Thyroid gland (tissue), 4 donors: ENCODE measurements at places on chromosomes 6 and 20. TPM values are rescaled to one million over a fixed set of nuclear protein-coding genes. Genes with fewer than 3 reads are reported as not detected.

The PSORS1C1 gene
- total RNA-seq = 3.8 TPM

The LY6G6D gene
- not detected for total RNA-seq

The LY6G6F gene
- total RNA-seq = not detected

The SIRPD gene
- total RNA-seq = not detected

The LAMA5 gene
- total RNA-seq = 133 TPM

The ACSS1 gene
- 57.4 TPM for total RNA-seq

The FAM217A gene
- total RNA-seq = not detected

The SAMD3 gene
- not detected for total RNA-seq

The AKAP12 gene
- total RNA-seq = 102 TPM

The MRPS18B gene
- total RNA-seq = 64.5 TPM

The RSPO3 gene
- total RNA-seq = 4.7 TPM

DNA sequence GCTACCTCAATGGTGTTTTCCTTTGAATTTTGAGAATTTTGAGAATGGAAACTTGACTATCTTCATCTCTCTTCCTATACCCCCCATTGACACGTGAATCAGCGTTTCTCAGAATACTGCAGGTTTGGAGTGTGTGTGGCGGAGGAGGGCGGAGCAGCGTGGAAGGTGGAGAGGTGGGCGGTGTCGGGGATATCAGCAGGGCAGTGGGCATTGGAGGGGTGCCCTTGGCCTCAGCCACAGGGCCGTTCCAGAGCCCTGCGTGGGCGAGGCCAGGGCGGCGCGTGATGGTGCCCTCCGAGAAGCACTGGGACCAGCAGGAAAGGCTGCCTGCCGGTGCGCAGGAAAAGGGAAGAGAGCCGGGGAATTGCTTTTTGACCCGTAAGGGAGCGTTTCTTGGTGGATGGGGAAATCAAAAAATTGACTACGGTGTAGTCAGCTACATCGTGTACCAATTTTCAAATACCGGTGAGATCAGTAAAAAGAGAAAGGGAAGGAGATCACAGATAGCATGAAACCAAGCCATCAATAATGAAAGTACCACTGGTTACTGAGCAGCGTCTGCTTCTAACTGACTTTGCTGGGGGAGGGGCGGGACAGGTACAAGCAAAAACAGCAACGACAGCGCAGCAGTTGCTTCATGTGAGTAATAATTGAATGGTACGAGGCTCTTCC lies 82.7 kb upstream of the DUSP22 start:
- no peak overlapping the region for H3K4me3 ChIP-seq
- H3K27ac ChIP-seq = no peak overlapping the region
- no peaks in the 10 kb centered on the region for H3K36me3 ChIP-seq
- H3K4me1 ChIP-seq = no peaks in the 10 kb centered on the region
- DNase-seq = no peak
- H3K27me3 ChIP-seq = no peaks in the 10 kb centered on the region

GRCh38 chr6:113979937-113980336 lies 9.0 kb upstream of the HDAC2 start:
- no peaks in the 10 kb centered on the region for H3K27me3 ChIP-seq
- H3K27ac ChIP-seq = no peak overlapping the region
- H3K4me3 ChIP-seq = no peak overlapping the region
- no peaks in the 10 kb centered on the region for H3K4me1 ChIP-seq
- no peak for DNase-seq
- no peaks in the 10 kb centered on the region for H3K36me3 ChIP-seq

GRCh38 chr6:169999367-169999766 lies 247.9 kb downstream of the ERMARD start:
- no peak for DNase-seq
- no peaks in the 10 kb centered on the region for H3K36me3 ChIP-seq
- no peak overlapping the region for H3K4me3 ChIP-seq
- H3K27ac ChIP-seq = no peak overlapping the region
- H3K27me3 ChIP-seq = no peaks in the 10 kb centered on the region

- no peak for DNase-seq
- peaks cover 17% of the 10 kb centered on the region for H3K4me1 ChIP-seq
- H3K4me3 ChIP-seq = no peak overlapping the region
- H3K36me3 ChIP-seq = no peaks in the 10 kb centered on the region
Observed at GRCh38 chr6:6972456-6972855, 135.3 kb upstream of the RREB1 start.

DNA sequence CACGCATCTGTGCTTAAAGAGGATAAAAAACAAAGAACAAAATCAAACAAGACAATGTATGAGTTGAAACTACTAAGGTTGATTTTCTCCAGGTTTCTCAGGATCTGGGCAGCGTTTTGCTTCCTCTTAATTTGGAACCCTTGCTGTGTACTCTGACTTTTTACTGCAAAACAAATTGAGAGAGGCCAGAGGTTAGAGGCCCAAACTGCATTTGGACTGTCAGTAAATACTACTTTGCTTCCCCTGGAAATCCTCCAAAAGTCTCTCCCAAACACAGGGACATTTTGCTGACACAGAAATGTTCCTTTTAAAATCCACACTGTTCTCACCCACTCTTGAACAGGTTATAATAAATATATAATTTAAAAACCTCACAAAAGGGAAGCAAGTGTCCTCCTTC lies 1.1 kb downstream of the ARG1 start:
- no peak overlapping the region for H3K27ac ChIP-seq
- no peak for DNase-seq
- H3K36me3 ChIP-seq = no peaks in the 10 kb centered on the region
- no peak overlapping the region for H3K4me3 ChIP-seq
- no peaks in the 10 kb centered on the region for H3K4me1 ChIP-seq

DNA sequence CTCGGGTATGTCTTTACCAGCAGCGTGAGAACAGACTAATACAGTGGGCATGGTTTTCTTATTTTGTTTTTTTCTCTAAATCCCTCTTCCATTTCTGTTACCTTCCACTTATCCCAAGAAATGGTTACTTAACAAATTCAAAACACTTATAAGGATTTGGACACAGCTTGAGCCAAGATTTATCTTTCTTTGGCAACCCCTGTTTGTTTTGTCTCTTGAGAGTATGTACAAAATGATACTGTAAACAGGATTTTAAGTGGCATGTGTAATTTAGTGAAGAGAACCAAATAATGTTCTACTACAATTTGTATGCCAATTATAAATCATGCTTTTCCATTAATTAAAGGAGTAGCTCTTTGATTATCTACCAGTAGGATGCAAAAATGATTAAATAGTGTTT lies 51.4 kb downstream of the PPP1R14C start:
- no peak overlapping the region for H3K4me3 ChIP-seq
- no peaks in the 10 kb centered on the region for H3K36me3 ChIP-seq
- H3K4me1 ChIP-seq = peaks cover 41% of the 10 kb centered on the region
- H3K27ac ChIP-seq = no peak overlapping the region
- no peaks in the 10 kb centered on the region for H3K27me3 ChIP-seq

DNA sequence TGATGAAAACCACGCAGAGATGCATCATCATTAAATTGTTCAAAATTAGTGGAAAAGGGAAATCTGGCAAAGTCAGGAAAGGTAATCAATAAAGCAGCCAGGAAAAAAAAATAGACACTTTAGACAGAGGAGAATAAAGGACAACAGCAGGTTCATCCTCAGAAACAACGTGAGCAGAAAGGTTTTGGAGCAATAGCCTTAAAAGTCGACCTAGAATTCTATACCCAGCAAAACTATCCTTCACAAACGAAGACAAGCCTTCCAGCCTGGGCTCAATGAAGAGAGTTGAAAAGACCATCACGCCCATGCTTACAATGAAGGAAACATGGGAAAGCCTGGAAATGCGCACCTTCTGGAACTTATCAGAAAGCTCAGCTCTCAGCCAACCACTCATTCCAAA lies 24.7 kb upstream of the CHRNA4 start:
- H3K4me3 ChIP-seq = no peak overlapping the region
- no peaks in the 10 kb centered on the region for H3K36me3 ChIP-seq
- no peak for DNase-seq
- H3K27me3 ChIP-seq = no peaks in the 10 kb centered on the region
- H3K4me1 ChIP-seq = no peaks in the 10 kb centered on the region

DNA sequence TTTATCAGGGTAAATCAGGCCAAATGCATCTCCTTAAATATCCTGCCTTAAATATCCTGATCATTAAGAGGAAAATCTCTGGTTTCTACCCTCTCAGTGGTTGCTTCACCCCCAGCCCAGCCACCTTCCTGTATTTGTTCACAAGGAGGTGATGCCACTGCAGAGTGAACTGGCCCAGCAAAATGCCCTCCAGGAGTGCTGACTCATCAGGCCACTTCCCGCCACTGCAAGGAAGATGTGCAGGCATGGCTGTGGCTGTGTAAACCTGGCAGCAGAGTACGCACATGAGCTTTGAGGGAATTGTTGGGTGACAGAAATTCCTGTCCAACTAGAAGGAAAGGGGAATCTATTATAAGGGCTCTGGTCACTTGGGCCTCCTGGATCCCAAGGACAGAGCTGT lies 13.8 kb downstream of the NQO2 start:
- no peak overlapping the region for H3K4me3 ChIP-seq
- no peaks in the 10 kb centered on the region for H3K27me3 ChIP-seq
- no peak for DNase-seq
- H3K36me3 ChIP-seq = peaks cover 24% of the 10 kb centered on the region
- no peaks in the 10 kb centered on the region for H3K4me1 ChIP-seq

DNA sequence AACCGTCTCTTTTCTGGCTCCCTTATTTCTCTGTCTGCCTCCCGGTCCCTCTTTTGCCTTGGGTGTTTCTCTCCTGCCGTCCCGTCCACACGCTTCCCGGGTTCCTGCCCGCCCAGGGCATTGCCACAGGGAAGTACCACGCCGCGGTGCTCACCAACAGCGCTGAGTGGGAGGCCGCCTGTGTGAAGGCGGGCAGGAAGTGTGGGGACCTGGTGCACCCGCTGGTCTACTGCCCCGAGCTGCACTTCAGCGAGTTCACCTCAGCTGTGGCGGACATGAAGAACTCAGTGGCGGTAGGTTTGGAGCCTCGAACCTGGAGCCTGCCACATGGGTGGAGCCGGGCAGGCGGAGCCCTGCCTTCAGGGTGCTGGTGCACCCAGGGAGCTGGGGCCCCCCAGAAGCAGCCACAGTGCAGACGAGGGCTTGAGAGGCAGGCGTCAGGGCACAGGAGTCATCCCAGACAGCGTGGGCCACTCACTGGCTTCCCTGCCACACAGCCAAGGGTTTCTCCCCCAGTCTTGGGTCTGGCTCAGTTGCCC lies 21.3 kb downstream of the NPEPL1 start:
- no peak overlapping the region for H3K4me3 ChIP-seq
- H3K27me3 ChIP-seq = no peaks in the 10 kb centered on the region

- no peak overlapping the region for H3K27ac ChIP-seq
- no peaks in the 10 kb centered on the region for H3K27me3 ChIP-seq
- H3K36me3 ChIP-seq = no peaks in the 10 kb centered on the region
- no peak overlapping the region for H3K4me3 ChIP-seq
Observed at GRCh38 chr6:70717038-70717801, 49.5 kb downstream of the SMAP1 start.

- H3K4me1 ChIP-seq = no peaks in the 10 kb centered on the region
- no peaks in the 10 kb centered on the region for H3K36me3 ChIP-seq
- no peak overlapping the region for H3K4me3 ChIP-seq
- H3K27ac ChIP-seq = no peak overlapping the region
- H3K27me3 ChIP-seq = no peaks in the 10 kb centered on the region
Observed at GRCh38 chr6:25717866-25718740, 36.4 kb upstream of the SLC17A4 start.

- H3K27me3 ChIP-seq = no peaks in the 10 kb centered on the region
- H3K4me1 ChIP-seq = peaks cover 20% of the 10 kb centered on the region
- no peak for DNase-seq
- H3K4me3 ChIP-seq = no peak overlapping the region
- peak overlapping the region; percentile 42 for H3K27ac ChIP-seq
Observed at GRCh38 chr6:41942067-41942851, 651 bp upstream of the CCND3 start.

GRCh38 chr6:31005249-31006020 lies 4.8 kb upstream of the MUC22 start:
- no peak overlapping the region for H3K4me3 ChIP-seq
- no peaks in the 10 kb centered on the region for H3K4me1 ChIP-seq
- no peaks in the 10 kb centered on the region for H3K36me3 ChIP-seq
- H3K27me3 ChIP-seq = no peaks in the 10 kb centered on the region

- no peaks in the 10 kb centered on the region for H3K4me1 ChIP-seq
- no peak overlapping the region for H3K4me3 ChIP-seq
- H3K36me3 ChIP-seq = no peaks in the 10 kb centered on the region
- H3K27me3 ChIP-seq = no peaks in the 10 kb centered on the region
- peak; percentile 6 for DNase-seq
Observed at GRCh38 chr20:48025051-48025515, 239.8 kb upstream of the SULF2 start.

DNA sequence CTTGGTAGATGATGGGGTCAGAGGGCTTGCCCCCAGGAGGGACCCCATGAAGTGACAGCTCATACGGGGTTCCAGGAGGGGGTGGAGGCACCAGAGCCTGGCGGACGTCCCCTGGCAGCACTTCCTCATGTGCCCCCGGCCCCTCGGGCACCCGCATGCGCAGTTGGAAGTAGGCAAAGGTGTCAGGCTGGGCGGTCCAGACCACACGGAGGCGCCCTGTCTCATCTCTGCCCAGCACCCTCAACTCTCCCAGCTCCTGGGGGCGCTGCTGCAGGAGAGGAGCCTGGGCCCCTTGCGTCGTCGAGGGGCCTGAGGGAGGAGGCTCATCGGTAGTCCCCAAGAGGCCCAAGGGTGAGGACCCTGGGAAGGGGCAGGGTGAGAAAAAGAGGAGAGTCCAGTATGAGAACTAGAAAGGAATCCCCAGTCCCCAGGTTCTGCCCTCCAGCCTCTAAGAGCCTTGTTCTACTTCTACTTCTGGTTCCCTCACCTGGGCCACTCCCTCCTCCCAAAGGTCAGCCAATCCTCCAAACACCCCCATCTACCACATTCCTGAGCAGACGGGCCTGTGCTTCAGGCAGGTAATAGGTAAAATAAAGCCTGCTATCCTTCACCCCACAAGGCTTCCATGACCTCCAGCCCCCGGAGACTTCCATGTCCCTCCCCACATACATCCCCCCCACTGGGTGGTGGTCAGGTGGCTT lies 23.2 kb downstream of the TNXB start:
- no peak overlapping the region for H3K4me3 ChIP-seq
- peak overlapping the region; percentile 80 for H3K27ac ChIP-seq
- no peak for DNase-seq
- H3K27me3 ChIP-seq = no peaks in the 10 kb centered on the region
- H3K36me3 ChIP-seq = no peaks in the 10 kb centered on the region
- H3K4me1 ChIP-seq = peaks cover 9% of the 10 kb centered on the region

DNA sequence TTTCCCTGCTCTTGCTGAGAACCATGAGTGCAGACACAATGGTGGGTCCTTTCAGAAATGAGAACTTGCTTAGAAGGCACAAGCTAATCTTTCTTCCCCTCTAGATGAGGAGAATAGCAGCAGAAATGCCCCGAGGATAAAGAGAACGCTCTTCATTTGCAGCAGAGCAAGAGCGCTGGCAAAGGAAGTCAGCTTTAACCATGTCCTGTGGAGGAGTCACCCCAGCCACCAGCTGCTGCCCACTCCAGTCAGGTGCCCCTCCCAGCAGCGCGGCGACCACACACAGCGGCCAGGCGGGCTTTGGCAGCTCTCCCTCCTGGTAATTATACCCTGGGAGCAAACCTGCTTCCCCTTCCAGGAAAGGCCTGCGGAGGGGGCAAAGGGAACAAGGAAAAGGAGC lies 42.4 kb upstream of the EMILIN3 start:
- DNase-seq = no peak
- peaks cover 77% of the 10 kb centered on the region for H3K36me3 ChIP-seq
- H3K27me3 ChIP-seq = no peaks in the 10 kb centered on the region

GRCh38 chr6:149216459-149216858 lies 101.1 kb upstream of the TAB2 start:
- no peak overlapping the region for H3K27ac ChIP-seq
- H3K36me3 ChIP-seq = no peaks in the 10 kb centered on the region
- H3K4me3 ChIP-seq = no peak overlapping the region
- DNase-seq = no peak
- no peaks in the 10 kb centered on the region for H3K27me3 ChIP-seq

- no peak overlapping the region for H3K27ac ChIP-seq
- H3K36me3 ChIP-seq = no peaks in the 10 kb centered on the region
- no peak overlapping the region for H3K4me3 ChIP-seq
- no peak for DNase-seq
- no peaks in the 10 kb centered on the region for H3K27me3 ChIP-seq
Observed at GRCh38 chr6:116497113-116497676, 14.2 kb upstream of the CALHM5 start.
